ENCODE measurements at places on chromosomes 6 and 20.

- DNase-seq, result no peak
Observed at GRCh38 chr6:13183415-13184088, 144.8 kb downstream of the TBC1D7 start.

- no peak for DNase-seq
Observed at GRCh38 chr6:155630085-155630484, 174.4 kb upstream of the NOX3 start.

GRCh38 chr6:20313960-20314530, 87.6 kb upstream of the E2F3 start:
- no peak for DNase-seq

DNA sequence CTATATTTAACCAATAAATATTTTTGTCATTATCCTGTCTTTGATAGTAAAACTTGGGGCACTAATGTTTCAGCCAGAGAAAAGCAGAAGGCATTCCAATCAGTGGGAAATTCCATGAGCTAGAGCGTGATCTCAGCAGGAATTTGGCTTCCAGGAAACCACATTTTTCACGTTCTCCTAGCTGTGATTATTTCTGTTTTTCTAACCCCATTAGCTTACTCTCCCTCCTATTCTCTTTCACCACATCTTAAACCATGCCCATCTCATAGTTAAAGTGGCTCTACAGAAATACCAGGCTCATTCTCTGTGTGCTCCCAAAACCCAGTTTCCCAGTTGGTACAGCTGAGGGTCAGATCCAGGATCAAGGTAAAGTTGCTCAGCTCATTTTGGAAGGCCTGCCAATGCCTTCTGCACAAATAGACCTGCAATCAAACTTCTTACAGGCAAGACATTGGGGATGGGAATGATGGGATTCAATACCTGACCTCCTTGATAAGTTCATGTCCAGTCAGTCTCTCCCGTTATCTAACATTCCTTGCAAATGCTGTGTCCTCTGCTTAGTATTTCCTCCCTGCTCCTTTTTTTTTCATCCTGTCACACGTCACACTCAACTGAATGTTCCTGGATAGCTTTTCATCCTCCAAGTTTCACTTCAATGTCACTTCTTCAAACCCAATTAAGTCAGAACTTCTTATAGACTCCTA, 33.1 kb upstream of the TMEM30A start:
- DNase-seq, result no peak

GRCh38 chr20:44455126-44455525, 20.5 kb upstream of the TTPAL start:
- DNase-seq, result no peak

Data from CD4-positive, alpha-beta T cell treated with Interferon gamma for 1 hour (primary cell).